ENCODE measurements at places on chromosomes 5 and 9.

GRCh38 chr5:112077180-112077579 is 320.2 kb upstream of the NREP start:
- no peak for DNase-seq

- no peak for DNase-seq
Measured at GRCh38 chr9:137671196-137671538, 52.4 kb downstream of the EHMT1 start.

GRCh38 chr5:19369048-19369447 is 619.0 kb downstream of the CDH18 start:
- DNase-seq = no peak

GRCh38 chr5:96875791-96876291 is 459 bp upstream of the ERAP2 start:
- DNase-seq = no peak

DNA sequence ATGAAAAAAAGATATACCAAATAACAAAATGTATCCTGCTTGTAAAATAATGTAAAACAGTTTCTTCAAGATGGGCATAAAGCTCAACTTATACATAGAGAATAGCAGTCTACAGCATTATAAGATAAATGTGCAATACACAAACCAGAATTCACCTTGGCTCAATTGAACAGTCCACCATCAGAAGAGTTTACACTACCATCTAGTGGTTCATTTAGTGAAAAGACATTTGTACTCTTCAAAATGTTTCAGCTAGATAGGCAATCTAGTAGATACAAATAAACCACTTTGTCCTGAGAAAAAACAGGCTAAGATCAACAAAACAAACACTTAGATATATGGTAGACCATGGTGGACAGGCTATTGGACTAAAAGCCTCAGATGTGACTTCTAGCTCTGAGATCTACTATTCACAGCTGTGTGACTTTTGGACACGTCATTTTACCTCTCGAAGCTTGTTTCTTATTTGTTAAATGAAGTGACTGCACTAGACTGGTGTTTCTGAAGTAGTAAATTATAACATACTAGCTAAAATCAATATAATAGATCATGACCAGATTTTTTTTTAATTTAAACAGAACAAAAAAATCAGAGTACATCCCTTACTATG is 22.1 kb upstream of the TPD52L3 start:
- no peak for DNase-seq

- DNase-seq = no peak
Measured at GRCh38 chr5:78803353-78803752, 154.8 kb upstream of the LHFPL2 start.

DNA sequence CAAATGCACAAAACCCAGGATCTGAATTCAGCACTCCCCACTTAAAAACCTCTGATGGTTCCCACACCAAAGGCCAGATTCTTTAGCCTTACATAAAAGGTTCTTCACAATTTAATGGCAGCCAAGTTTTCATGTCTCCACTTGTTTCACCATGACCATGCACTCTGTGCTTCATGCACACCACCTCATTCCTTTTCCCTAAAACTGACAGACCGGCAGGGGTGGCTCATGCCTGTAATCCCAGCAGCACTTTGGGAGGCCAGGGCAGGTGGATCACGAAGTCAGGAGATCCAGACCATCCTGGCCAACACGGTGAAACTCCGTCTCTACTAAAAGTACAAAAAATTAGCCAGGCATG is 150.4 kb downstream of the SEMA6A start:
- no peak for DNase-seq

DNA sequence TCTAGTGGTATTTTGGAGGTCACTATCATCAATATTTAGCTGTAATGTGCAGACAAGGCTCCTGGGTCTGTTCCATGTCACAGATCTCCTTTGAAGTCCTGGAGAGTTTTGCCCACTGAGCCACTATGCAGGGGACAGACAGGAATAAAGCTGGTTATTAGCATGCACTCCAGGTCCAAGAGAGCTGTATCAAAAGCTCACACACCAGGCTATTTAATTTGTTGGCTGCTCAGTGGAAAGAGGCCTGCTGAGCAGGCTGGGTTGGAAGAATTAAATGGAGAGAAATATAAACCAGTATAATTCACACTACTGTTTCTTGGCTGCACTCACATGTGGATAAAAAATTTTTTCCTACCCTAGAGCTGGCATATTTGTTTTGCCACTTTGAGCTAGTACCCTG is 113.8 kb upstream of the TAF11L2 start:
- no peak for DNase-seq
